ENCODE measurements at places on chromosomes 5 and 9. TPM values are rescaled to one million over a fixed set of nuclear protein-coding genes. Genes with fewer than 3 reads are reported as not detected.

- DNase-seq = no peak
These were observed 9.8 kb upstream of the PRLR start for GRCh38 chr5:35239911-35240610.

- DNase-seq = no peak
These were observed 118.8 kb downstream of the ATPSCKMT start for GRCh38 chr5:10130881-10131280.

GRCh38 chr9:90546200-90546599 lies 96.4 kb downstream of the DIRAS2 start:
- DNase-seq = no peak

GRCh38 chr5:96661855-96662724 lies at the start of gene CAST:
TSS of gene CAST (plus strand) at chr5:96662376. CDS start at chr5:96662423, 47 bp downstream.
- DNase-seq = peak; percentile 95

GRCh38 chr9:84759804-84760203 lies 90.3 kb downstream of the NTRK2 start:
- DNase-seq = no peak

DNA sequence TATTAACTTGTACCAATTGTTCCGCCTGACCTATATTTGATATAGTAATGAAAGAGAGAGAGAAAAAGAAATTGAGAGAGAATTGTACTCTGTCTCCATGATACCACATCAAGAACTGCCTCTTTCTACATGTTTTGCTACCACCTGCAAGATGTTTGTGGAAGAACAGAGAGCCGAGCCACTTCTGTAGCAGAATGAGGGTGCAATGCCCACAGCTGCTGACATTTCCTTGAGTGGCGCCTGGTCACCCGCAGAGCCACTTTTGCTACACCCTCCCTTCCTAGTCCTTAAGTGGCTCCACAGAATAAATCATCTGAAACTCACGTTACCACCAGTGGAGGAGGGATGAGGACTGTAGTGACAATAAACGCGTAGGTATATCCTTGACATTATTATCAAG lies 17.1 kb upstream of the FAM81B start:
- DNase-seq = no peak

DNA sequence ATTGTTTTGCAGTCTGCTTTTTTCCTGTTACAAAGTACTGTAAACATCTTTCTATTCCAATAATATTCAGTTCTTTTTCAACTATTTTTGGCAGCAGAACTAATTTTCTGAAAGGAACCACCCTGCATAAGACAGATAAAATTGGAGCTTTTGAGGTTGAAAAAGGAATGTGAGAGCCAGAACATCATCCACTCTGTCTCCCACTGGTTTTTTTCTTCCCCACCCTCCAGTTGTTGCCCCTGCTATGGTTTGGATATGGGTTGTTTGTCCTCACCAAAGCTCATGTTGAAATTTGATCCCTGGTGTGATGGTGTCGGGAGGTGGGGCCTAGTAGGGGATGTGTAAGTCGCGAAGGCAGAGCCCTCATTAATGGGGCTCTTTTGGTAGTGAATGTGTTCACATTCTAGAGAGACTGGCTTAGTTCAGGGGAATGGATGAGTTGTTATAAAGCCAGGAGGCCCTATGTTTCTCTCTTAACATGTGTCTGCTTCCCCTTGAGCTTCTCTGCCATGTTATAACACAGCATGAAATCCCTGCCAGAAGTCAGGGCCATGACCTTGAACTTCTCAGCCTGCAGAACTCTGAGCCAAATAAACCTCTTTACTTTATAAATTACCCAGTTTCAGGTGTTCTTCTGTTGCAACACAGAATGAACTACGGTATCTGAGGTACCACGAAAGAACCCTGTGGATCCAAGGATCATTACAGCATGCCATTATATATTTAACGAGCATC lies 34.8 kb upstream of the MAST4 start:
- DNase-seq = no peak

GRCh38 chr9:133385452-133385851 lies 9.3 kb downstream of the STKLD1 start:
- DNase-seq = no peak

- no peak for DNase-seq
These were observed 54.8 kb downstream of the GDA start for GRCh38 chr9:72204062-72204461.

- peak; percentile 67 for DNase-seq
These were observed 34.4 kb upstream of the SLC25A51 start for GRCh38 chr9:37938121-37938891.

Gene IL13
- total RNA-seq = not detected

Gene FOXI1
- not detected for total RNA-seq

Gene PRUNE2
- 33.1 TPM for total RNA-seq

Gene MZB1
- total RNA-seq = 0.55 TPM
